ENCODE measurements at places on chromosomes 2 and 18.

- DNase-seq: no peak
Observed at GRCh38 chr2:181157326-181157725, 176.9 kb downstream of the UBE2E3 start.

DNA sequence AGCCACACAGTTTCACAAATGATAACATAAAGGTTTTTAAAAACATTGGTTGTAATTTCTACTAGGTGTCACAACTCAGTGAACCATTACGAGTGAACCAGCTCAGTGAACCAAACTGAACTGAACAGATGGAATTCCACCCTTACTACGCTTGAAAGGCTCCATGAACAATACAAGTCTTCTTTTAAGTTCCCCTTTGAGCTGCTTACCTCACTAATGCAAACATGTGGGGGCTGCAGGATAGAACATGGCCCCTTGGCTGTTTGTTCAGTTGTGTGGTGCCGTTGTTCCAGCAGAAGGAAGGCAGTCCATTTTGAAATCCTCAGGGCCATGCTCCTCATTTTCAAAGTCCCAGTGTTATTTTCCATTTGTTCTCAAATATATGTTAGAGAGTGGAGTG, 30.7 kb upstream of the KLHL14 start:
- no peak for DNase-seq

GRCh38 chr2:224098481-224099230, 59.6 kb upstream of the SERPINE2 start:
- DNase-seq: no peak

DNA sequence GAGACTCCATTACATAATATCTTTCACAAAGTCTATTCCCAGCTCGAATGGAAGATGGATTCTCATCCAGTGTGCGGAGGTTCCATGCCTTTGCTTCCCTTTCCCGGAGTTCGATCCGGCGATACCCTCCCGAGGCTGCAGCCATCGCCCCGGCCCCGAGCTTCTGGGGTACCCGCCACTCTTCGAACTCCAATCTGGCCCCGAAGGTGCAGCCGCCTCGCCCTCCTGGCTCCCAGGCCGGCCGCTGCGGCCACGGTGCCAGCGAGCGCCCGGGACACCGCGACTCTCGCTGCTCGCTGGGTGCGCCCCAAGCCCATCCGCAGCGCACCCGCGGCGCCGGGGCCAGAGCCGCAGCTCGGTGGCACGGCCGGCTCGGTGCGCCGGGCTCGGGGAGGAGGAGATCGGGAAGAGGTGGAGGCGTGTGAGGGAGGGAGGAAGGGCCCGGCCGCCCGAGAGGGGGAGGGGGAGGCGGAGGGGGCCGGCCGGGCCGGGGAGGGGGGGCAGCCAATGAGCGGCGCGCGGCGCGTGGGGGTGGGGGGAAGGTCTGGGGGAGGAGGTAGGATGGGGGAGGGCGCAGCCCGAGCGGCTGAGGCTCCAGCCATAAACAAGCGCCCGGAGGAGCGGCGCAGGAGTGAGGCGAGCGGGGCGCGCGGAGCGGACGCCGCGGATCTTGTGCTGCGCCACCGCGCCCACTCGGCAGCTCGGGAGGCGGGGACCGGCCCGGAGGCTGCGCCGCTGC, at the start of gene CRIM1:
Gene CRIM1 (plus strand): TSS at position 628 of the 739 bp plus-strand sequence. CDS start 515 bp downstream, outside the sequence.
- peak; percentile 49 for DNase-seq

DNA sequence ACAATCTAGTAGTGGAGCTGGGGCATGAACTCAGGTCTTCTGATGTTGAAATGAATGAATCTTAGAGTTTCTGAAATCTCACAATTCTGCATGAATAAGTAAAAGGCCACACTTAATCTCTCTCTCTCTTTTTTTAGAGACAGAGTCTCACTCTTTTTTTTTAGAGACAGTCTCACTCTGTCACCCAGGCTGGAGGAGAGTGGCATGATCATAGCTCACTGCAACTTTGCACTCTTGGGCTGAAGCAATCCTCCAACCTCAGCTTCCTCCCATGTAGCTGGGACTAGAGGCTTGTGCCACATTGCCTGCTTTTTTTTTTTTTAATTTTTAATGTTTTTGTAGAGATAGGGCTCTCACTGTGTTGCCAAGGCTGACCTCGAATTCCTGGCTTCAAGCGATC, 68.9 kb upstream of the THOC1 start:
- DNase-seq: no peak

- no peak for DNase-seq
Observed at GRCh38 chr2:85611217-85611704, 605 bp downstream of the C2orf68 start.

GRCh38 chr2:29206941-29207340, 91.7 kb downstream of the CLIP4 start:
- DNase-seq: no peak

GRCh38 chr2:43341959-43342757, 115.8 kb upstream of the ZFP36L2 start:
- no peak for DNase-seq

- no peak for DNase-seq
Observed at GRCh38 chr2:129681788-129682187, 297.7 kb upstream of the RAB6C start.

DNA sequence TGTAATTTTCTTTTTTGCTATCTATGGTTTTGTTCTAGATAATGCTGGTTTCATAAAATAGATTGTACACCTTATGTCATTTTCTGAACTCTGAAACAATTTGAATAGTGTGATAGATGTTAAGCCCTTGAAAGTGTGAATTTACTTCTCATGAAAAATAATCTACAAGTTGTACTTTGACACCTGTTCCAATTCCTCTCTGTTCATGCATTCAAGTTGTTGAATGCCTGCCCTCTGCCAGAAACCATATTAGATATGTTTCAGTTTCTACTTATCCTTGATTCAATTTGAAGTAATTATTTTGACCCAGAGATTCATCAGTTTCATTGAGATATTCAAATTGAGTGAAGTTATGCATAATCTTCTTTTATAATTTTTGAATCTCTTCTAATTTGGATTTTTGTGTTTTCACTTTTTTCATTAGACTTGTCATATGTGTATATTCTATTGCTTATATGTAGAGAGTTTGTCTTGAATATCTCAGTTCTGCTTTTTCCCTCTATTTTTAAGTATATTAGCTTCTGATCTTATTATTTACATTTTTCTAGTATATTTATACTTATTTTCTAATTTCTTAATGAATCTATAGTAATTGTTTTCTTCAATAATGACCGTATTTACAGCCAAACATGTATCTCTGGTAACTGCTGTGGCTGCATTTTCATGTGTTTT, 143.3 kb upstream of the TACR1 start:
- no peak for DNase-seq
